ENCODE measurements at places on chromosomes 3 and 15.
A peak's percentile ranks its signal among the peaks of the same experiment; 100 is the strongest.

- DNase-seq: peak; percentile 90
Observed at GRCh38 chr3:66442254-66443117, 58.3 kb downstream of the LRIG1 start.

DNA sequence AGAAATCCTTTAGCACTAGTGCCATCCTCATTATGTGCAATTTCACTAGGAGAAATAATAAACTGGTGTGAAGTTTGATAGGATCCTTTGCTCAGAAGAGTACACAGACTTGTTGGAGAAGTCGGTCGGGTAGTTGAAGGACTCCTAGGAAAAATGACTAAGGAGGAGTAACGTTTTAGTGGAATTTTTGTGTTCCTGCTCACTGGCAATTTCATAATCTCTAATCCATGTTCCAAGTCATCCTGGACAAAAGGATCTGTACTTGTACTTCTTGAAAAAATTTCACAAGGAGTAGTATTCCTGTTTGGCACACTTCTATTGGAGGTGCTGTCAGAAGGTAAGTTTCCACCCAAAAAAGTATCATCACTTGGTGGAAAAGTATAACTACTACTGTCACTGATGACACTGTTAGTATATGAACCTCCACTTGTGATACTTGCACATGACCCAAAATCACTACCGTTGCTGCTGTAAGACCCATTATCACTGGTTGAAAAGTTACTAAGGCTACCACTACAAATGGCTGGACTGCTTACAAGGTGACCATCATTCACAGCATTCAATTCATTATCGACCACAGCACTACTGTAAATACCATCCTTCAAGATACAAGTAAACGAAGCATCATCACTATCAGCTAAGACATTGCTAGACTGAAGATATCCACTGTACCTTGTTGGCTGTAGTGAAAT is 77.4 kb downstream of the NEDD4 start:
- DNase-seq: peak; percentile 64

DNA sequence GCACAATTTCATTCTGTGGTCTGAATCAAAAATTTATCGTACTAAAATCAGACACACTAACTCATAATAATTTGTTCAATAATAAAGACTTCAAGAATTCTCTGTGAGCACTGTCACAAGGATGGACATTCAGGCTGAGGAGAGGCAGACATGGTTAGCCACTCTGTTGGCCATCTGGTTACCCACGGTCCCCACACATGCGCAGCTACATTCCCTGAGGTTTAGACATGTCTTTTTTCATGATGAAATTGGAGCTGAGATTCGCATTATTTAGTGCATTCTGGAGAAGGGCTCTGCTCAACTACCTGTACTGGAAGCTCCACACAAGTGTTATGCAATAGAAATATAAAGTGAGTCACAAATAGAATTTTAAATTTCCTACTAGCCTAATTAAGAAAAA is 156.9 kb downstream of the SUCNR1 start:
- no peak for DNase-seq

GRCh38 chr3:56762718-56763117 is 39.0 kb downstream of the ARHGEF3 start:
- DNase-seq: no peak

GRCh38 chr15:77187751-77188464 is 117.0 kb upstream of the TSPAN3 start:
- DNase-seq: peak; percentile 86

DNA sequence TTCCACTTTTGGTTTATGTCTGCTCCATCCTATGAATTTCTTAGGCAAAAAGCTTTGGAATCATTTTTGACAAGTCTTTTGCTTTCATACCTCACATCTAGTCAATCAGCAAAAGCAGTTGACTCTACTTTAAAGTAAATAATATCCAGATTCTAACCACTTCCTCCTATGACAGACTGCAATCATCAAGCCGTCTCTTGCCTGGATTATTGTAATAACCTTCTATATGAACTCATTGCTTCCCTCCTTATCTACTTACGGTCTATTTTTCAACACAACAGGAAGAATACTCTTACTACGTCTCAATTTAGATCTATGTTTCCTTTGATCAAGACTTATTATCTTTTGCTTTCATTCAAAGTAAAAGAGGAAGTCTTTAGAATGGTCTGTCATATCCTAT is 20.7 kb downstream of the CLDN1 start:
- no peak for DNase-seq

- DNase-seq: no peak
Observed at GRCh38 chr15:25408929-25409328, 29.9 kb downstream of the UBE3A start.

DNA sequence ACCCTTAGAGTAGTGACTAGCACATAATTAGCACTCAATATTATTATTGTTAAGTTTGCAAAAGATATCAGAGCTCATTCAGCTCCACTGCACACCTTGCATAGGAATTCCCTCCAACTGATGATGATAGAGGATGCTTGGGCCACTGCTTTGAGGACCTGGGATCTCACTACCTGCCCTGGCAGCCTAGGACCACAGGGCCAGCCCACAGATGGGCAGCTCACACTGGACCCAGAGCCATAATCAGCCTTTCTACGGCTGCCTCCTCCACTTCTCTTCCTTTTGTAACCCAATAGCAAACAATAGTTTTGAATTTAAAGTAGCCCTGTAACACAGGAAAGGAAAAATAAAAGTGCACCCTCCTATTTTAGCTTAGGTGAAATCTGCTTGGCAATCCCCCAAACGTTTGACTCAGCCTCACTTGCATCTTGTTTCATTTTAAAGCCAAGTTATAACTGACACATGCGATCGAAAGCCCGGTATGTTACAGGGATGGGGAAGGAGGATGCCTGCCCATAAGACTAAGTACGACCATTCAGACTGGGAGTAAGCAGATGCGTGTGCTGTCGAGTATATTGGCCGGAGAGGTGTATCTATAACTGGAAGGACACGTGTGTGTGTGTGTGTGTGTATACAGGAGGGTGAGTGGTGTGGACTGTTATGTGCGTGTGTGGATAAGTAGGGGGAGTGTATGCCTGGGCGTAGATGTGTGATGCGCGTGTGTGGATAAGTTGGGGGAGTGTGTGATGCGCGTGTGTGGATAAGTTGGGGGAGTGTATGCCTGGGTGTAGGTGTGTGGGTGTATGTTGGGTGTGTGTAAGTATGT is 65.9 kb downstream of the CPN2 start:
- DNase-seq: peak; percentile 76

DNA sequence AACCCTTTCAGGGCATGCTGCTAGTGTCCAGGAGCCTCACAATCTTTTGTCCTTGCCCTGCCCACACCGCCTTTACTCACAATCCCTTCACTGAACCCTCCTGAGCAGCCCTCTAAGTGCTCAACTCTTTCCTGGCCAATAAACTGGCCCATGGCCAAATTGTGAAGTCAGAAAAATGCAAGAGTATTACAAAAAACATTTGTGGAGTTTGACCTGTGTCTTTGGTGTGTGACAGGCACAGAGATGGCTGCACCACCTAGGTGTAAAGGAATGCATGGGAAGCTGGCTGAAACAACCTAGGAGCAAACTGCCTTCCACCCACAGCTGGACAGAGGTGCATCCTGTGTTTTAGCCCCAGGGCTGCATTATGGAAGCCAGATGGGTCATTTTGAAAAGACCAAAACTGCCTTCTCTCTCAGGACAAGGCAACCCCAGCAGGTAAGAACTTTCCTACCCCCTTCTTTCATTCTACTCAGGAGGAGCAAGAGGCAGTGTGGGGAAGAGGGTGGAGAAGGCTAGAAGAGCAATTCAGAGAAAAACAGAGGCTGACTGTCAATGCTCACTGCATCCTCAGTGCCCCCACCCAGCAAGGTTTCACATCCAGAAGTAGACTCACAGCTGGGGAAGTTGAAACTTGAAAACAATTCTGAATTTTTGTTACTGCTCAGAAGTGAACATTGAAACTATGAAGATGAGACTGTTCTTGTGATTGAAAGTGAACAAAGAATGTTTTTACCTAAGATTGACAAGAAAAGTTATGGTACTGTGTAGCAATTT is 78.6 kb downstream of the TRIM42 start:
- DNase-seq: no peak

- no peak for DNase-seq
Observed at GRCh38 chr15:78387246-78388037, 47.3 kb downstream of the CRABP1 start.

- DNase-seq: no peak
Observed at GRCh38 chr3:49020330-49021212, 1.4 kb upstream of the NDUFAF3 start.

DNA sequence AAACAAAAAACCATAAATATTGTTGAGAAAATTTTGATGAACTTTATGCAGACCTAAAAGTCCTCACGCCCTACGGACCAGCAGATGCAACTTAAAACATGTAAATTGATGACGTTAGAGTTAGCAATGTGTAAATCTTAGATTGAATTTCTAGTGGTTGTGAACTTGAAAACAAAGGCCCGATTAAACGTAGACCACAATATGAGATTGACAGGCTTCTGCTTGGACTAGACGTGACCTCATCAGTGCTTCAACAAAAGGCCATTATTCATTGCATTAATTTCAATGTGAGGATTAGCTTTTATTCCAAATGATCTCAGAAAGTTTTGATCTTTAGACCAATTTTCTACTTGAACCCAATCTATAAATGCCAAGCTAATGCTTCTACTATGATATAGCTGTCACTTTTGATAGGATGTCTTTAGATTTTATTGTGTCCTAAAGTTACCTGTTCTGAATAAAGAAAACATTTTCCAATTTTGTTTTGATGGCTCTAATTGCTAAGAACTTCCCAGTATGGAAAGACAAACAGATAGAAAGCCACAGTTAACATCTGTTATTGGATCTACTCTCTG is 55.4 kb upstream of the SPPL2A start:
- no peak for DNase-seq

DNA sequence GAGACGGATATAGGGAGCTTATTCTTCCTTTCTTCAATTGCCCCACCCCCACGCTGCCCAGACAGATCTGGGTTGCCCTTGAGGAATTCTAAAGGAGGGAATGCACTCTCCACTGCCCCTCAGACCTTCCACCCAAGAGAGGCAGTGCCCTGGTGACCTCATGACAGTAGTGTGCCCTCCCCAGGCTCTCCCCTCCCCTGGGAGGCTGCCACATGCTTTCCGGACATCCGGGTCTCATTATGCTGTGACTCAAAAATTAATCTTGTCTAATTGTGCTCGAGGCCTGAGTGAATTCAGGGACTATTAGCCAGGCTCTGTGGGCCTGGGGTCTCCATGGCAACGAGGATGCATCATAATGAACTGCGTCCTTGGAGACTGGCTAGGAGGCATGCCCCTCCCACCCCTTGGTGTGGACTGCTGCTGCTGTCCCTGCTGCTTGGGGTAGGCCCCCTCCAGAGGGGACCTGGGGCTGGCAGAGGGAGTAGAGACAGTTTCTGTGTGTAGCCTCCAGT is 20.8 kb downstream of the CORO2B start:
- DNase-seq: peak; percentile 63

DNA sequence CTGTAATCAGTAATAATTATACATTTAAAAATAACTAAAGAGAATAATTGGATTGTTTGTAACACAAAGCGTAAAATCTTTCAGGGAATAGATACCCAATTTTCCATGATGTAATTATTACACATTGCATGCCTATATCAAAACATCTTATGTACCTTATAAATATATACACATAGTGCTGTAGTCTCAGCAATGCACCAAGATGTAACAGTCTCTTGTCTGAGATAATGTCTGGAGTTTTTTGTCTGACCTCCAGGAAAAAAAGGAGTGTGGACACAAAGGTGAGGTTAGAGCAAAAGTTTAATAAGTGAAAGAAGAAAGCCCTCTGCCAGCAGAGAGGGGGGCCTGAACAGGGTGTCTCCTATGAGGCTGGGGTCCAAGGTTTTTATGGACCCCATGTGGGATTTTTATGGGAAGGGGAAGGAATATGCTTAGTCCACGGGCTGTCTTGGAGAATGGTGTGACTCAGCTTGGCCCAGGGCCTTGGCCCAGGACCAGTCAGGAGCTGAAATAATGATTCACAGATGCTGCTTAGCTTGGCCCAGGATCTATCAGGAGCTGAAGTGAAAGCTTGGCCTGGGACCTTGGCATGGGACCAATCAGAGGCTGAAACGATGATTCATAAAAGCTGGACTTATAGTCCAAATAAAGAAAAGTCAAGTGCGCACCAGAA is 545.0 kb downstream of the ZPLD1 start:
- peak; percentile 94 for DNase-seq

DNA sequence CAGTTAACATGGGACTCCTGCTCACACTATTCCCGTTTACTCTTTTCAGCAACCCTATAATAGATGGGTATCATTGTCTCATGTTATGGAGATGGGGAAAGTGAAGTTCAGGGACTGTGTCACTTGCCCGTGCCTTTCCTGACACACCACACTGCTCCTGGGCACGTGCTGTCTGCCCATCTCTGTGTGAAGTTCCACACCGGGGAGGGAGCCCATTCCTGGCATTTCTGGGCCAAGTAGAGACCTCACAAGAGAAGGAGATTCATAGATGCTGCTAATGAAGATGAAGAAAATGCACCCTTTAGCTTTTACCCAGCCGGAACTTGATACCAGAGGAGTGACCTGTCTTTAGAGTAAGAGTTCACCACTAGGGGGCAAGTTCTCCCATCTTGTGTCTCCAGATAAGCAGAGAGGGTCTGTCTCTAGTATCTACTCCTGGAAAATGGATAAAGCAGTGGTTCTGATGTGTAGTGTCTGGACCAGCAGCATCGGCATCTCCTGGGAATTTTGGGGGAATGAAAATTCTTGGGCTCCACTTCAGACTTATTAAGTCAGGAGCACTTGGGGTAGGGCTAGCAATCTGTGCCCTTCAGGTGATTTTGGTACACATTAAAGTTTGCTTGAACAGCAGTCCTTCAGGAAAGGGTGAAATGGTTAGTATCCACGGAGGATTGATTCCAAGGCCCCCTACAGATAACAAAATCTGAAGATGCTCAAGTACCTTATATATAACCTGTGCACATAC is 2.0 kb upstream of the TOPBP1 start:
- DNase-seq: peak; percentile 58

DNA sequence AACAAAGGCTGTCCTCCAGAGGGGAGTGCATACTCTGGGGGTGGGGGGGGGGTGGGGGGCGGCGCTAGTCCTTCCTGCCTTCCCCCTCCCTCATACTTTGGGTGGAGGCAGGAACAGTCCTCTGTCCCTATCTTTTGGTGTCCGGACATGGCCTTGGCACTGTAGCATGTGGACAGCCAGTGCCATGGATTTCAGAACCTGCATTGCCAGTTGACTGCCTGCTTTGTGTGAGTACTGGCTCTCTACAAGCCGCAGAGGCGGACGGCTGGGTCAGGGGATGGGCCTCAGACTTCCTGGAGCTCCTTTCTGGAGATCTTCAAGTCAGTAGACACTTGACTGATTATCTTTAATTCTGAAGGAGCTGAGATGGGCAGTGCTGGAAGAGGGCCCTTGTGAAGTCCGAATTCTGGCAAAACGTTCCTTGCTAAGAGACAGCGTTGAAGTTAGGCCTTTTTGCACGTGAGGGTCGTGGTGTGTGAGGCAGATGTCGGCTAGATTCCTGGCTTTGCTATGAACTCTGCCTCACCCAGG is 2.5 kb downstream of the CLDN11 start:
- peak; percentile 33 for DNase-seq

DNA sequence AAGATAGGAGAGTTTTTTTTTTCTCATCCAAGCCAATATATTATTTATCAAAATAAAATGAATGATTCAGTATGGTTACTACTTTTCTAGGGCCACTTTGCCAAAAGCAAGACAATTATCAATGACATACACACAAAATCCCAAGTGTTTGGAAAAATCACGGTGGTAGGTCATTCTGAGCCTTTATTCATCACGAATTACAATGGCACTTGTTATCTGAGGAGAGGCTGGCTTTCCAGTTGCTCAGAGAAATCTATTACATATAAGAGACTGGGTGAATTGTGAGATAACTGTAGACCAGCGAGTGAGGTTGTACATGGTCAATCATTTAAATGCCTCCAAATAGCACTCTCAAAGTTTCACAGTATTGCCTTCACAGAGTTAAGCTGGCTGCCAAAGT is 20.4 kb upstream of the FGF12 start:
- no peak for DNase-seq
